ENCODE measurements at places on chromosomes 1 and 21.

DNA sequence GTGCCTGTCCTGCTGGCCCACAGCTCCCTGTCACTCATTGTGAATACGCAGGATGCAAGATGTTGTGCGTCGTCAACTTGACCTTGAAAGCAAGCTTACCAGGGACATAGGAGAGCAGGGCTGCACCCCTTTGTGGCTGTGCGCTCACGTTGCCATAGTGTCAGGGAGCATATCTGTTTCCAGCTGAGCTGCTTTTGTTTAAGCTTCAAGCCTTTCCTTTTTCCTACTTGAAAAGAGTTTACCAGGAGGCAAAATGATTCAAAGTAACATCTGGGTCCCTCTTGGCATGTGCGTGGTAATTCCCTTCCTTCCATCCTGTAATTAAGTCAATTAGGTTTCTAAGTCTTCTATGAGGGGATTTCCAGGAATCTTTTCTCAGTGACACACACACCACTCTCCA lies 537.1 kb downstream of the AJAP1 start:
- no peak for DNase-seq

DNA sequence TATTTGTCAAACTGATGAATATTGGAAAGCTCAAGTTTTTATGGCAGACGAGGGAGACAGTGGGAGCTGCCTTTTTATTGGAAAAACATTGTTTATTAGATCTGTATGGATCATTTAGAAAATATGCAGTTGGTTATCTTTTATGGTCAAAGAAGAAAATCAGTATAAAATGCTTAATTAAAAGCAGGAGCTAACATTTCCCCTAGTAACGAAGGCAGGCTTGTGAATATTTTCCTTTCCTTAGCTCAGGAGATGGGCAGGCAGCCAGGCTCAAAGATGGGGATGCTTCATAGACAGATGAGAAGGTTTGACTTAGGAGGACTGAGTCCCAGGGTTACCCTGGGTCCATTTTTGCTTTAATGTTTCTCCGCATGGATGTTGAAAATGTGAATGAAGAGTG lies 26.0 kb downstream of the ROR1 start:
- DNase-seq, result no peak

DNA sequence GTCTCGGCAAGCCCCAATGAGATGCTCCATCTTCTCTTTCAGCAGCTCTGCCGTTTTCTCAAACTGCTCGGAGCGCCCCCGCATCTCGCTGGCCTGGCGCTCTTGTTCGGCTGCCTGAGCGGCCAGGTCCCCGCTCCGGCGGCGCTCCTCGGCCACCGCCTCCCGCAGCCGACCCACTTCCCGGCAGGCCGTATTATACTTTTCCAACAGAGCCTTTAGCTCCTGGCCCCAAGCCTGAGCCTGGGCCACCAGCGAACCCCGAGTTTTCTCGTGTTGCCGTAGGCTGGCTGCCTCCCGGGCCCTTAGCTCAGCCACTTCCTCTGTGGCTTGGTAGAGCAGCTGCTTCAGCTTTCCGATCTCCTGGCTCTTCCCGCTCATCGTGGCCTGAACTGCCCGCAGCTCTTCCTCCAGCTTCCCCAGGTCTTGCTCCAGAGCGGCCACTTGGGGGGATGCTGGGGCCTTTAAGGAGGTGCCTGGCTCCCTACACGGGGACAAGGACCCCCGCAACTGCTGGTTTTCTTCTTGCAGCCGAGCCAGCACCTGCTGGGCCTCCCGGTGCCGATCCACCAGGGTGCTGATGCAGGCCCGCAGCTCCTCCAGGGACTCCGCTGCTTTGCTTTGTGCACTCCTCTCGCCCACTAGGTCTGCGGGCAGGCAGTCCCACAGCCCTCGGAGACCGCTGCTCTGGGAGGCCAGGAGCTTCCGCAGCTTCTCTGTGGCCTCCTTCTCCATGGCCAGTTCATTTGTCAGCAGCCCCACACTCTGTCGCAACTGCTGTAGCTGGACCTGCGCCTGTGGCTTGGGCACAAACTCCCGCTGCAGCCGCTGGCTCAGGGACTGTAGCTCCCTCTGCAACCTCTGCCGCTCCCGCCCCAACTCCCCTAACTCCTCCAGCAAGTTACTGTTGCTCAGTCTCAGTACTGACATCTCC lies 13.4 kb upstream of the PIAS3 start:
- DNase-seq, result no peak

DNA sequence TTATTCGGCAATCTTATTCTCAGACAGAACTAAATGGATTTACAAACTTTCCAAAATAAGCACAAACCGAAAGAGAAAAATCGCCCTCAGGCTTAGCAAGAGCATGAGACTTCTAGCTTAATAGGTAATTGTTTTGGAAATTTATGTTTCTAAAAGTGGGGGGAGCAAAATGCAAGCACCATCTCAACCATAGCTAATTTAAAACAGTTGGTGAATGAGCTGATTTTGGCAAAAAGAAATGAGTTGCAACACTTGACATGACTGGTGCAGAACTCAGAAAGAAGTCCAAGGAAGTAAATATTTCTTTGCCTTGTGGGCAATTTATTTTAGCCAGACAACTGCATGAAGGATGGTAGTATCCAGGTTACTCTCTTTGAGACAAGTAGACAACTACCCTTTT lies 71.5 kb upstream of the PTGFR start:
- DNase-seq, result no peak

DNA sequence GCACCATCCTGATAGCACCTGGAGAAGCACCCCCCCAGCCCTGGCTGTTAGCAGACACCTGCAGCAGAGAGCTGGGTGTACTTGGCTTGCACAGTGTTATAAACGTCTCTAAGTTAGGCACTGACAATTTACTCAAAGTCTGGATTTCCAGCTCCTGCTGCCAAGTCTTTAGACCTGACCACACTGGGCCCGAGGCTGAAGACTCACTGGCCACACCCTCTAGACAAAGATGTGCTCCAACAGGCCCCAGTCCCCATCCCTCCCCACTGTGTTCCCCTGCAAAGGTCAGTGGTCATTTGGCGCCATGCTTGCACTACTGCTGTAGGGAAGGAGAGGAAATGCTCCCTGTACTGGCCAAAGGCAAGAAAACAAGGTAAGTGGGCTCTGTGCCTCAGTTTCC lies 31.1 kb downstream of the PADI6 start:
- no peak for DNase-seq

- no peak for DNase-seq
Observed at GRCh38 chr1:66521721-66522365, 12.1 kb upstream of the SGIP1 start.

DNA sequence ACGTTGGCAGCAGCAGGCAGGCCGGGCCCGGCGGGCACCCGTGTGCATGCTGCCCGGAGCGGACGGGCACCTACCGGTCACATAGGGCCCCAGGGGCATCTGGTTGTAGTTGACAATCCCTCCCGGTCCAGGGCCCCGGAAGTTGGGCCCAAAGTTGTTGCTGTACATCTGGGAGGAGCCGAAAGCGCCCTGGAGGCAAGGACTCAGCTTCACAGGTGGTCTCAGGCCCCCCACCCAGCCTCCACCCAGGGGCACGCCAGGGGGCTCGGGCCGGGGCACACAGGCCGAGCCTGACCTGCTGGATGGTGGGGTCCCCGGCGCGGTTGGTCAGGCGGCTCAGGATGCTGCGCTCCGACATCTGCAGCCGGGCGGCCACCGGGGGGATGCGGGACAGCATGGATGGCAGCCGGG lies 60.6 kb downstream of the KCNAB2 start:
- DNase-seq, result no peak

GRCh38 chr21:41712730-41713129 lies 54.1 kb downstream of the RIPK4 start:
- no peak for DNase-seq

DNA sequence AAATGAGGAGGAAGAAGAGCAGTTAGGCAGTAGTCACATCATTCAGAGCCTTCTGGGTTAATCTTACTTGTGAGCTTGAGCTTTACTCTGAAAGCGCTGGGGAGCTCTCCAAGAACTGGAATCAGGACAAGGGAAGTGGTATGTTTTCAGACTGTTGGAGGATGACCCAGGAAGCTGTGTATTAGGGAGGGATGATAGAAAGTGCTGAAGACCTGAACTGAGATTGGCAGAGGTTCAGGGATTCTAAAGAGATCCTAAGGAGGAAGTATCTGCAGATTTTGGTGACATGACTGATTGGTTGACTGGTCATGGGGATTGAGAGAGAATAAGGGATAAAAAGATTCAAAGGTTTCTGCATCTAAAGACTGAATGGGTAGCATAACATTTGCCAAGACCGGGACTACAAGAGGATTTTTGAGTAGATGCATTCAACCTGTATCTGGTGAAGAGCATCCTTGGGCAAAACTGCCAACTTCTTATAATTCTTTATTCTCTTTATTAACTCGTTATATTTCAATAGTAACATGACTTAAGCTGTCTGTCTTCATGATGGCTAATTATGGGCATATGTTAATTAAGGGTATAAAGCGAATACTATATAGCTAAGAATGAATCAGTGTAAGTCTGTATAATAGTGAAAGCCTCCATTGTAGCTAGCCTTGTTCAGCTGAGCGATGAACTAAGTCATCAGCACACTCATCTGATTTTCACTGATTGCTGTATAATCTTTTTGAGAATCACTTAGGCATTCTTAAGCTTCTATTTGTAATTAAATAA lies 41.8 kb downstream of the XCL1 start:
- no peak for DNase-seq

GRCh38 chr1:1239614-1240347 lies 6.7 kb downstream of the C1QTNF12 start:
- DNase-seq, result no peak

DNA sequence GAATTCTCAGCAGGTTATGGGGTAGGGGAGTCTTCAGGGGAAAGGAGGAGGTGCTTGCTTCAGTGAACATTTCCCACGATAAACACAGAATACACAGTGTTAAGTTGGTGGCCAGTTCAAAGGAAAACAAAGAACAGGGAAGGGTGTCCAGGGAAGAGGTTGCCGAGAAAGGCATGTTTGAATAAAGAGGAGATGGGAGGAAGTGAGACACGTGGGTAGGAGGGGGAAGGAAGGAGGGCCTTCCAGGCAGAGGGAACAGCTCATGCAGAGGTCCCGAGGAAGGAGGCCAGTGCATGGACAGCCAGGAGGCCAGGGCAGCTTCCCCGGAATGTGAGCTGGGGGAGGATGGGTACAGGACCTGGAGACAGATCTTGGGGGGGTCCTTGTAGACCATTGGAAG lies 130.3 kb upstream of the TMEM51 start:
- DNase-seq, result no peak

DNA sequence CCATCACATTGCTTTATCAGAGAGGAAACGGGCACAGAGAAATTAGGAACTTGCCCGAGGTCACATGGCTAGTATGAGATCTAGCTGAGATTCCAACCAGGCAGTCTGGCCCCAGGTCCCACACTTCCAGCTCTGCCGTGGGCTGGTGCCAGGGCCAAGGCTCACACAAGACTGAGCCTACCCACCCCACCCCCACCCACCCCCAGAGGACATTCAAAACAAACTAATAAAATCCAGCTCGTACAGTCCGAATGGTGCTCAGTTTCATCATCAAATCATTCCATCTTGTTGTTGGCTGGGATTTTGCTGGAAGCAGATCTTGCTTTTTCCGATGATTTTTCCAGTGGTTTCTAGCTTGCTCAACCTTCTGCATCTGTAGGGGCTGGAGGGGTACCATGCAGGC lies 27.9 kb downstream of the MATN1 start:
- DNase-seq, result no peak

DNA sequence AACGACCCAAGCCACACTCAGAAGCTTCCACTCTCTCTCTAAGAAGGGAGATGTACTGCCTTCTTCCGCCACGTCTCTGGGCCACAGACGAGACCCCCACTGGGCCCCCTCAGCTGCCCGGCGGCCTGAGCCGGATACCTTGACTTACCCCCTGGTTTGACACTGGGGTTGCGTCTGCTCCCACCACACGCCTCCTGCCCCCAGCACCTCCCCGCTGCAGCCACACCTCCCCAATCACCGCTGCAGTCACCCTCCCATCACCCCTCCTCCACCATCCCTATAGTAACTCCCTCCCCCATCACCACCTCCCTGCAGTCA lies 10.7 kb downstream of the PANK4 start:
- no peak for DNase-seq

DNA sequence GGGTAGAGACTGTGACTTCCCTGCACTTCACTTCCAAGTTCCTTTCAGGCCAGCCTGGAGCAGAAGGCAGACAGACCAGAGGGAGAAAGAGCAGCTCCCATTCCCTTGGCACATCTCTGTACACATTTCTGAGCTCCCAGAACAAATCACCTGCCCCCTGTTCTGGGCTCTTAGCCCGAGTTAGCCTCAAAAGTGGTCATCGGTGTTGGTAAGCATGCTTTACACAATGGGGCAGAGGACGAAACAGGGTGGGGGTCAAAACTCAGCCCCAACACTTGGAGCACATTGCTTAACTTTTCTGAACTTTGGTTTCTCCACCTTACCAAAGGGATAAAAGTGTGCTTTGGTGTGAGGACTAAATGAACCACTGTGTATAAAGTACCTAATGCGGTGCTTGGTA lies 98.7 kb downstream of the DAB1 start:
- no peak for DNase-seq

DNA sequence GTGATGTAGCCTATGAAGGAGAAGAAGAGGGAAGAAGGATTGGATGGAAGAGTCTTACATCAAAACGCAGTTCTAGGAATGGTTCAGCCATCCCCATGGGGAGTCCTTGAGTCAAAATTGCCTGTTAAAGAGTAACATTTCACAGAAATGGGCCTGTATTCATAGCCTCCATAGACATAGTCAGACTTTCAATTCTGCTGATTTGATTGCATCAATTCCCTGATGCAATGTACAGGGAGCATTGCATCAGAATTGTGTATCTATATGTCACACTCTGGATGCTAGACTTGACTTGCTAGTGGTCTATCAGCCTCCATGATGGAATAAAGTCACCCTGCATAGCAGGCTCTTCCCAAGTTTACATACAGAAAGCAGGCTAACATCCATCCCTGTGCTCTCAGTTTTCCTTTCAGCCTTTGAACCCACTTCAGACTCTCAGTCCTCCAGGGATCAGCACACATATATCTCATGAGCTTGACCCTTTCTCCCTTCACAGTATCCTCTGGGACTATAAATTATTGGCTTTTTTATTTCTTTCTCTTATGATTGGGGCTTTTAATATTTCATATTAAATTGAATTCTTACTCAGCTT lies 1111.7 kb upstream of the B3GALT2 start:
- DNase-seq, result no peak

- DNase-seq, result no peak
Observed at GRCh38 chr1:111172463-111172862, 28.0 kb downstream of the DENND2D start.

DNA sequence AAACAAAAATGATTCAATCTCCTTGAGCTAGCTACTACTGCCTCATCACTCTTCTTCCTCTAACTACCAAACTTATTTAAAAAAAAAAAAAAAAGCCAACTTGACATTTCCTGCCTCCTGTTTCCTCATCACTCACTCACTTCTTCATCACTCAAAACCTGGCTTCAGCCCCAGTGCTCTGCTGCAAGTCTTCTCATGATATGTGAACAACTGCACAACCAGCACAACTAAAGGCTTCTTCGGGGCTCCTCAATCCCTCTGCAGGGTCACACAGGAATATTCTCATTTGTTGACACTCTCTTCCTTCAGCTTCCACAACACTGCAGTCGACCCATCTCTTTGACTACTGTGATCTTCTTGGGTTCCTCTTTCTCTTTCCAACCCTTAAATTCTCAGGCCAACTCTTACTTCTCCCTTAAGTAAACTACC lies 7.6 kb downstream of the MTF1 start:
- no peak for DNase-seq

GRCh38 chr1:47679826-47680225 lies 242.0 kb downstream of the FOXD2 start:
- no peak for DNase-seq

GRCh38 chr1:12661606-12662219 lies 17.8 kb downstream of the AADACL4 start:
- DNase-seq, result no peak
